ENCODE measurements at places on chromosomes 7 and 10.

GRCh38 chr7:150849204-150849775 is 3.0 kb upstream of the AOC1 start:
- DNase-seq = no peak

DNA sequence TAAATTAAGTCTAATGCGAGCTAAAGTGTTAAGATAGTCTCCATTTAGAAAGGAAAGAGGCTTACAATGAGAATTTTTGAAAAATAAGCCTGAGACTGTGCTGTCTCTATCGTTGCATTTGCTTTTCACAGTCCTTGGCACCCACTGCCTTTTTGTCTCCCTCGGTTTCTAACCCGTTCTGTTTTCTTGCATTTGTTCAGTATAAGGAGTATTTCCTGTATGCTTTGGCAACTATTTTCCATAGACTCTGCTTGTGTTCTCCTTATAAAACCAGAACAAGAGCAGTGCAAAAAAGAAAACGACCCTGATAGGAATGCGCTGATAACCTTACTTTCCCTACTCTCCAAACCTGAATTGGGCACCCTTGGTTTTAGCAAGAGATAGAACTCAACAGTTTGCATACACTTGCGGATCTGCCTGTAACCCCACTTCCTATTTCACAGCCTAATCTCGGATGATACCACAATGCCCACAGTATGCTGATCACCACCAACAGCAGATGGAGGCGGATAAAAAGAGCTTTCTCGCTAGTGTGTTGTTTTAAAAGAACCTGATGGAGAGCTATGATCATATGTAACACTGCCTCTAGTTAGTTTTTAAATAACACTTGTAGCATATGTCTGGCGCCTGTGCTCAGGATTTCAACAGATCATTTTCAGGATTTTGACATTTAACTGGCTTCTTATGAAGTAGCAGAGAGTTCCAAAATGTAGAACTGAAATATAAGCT is 1.6 kb upstream of the ARHGAP12 start:
- DNase-seq = no peak

- DNase-seq = peak; percentile 7
Observed at GRCh38 chr7:88566162-88566729, 193.3 kb upstream of the ZNF804B start.

DNA sequence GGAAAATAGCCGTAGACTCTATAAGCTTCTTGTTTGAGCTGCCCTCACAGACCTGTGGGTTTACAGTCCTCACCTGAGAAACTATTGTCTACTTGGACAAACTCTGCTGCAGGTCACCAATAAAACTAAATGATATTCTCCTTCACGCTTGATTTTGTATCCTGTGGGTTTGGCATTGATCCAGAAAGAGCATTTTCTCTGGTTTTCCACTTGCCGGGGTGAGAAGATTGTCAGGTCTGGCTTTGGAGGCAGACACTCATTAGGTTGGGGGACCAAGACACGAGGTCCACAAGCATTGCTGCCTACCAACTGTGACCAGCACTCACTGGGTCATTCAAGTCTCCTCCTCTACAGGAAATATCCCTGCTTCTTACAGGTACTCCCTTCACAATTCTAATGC is 68.5 kb downstream of the CDC14C start:
- no peak for DNase-seq

DNA sequence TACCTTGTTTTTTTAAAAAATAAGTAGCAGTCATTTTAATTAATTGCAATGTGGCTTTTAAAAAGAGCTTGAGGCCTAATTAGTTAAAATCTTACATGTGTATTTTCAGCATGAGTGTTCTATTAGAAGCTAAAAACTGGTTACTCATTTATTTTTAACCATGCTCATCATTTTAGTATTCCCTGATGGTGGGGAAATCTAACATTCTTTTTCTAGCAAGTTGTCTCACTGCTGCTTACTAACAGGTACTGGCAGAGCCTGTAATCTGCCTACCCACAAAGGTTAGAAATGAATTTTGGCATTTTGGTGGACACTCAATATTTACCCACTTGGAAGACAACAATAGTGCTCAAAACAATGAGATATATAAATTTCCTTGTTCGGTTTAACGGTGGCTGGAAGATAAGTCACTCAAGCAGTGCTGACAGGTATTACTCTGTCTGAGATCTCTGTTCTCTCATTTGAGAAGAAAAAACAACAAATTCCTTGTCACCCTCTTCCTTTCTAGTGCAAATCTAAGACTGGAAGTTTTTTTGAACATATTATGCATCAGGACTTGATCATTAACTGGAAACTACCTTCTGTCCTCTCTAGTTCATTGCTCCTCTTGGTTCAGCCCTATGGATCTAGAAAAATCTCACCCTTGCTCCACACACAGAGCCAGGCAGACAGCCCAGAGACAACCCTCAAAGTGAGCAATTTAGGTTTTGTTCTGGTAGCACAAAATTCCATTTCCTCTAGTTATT is 83.3 kb downstream of the VWDE start:
- no peak for DNase-seq

GRCh38 chr7:135929722-135930141 is 47.4 kb downstream of the MTPN start:
- DNase-seq = no peak

DNA sequence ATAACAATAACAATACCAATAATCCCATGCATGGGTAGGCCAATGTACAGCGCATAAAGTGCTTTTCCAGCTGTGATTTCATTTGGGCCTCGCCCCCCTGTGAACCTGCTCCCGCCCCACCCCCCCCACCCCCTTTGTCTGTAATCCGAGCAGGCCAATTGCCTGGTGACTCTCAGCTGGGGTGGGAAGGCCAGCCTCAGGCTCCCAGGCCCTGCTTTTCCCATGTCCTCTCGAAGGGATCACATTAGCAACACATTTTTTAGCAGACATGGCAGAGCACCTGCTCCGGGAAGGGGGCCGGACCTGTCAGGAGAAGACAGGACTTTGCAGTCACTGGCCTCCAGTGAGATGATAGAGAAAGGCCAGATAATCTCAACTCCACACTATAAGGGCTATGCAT is 439.3 kb downstream of the RPS24 start:
- peak; percentile 81 for DNase-seq

DNA sequence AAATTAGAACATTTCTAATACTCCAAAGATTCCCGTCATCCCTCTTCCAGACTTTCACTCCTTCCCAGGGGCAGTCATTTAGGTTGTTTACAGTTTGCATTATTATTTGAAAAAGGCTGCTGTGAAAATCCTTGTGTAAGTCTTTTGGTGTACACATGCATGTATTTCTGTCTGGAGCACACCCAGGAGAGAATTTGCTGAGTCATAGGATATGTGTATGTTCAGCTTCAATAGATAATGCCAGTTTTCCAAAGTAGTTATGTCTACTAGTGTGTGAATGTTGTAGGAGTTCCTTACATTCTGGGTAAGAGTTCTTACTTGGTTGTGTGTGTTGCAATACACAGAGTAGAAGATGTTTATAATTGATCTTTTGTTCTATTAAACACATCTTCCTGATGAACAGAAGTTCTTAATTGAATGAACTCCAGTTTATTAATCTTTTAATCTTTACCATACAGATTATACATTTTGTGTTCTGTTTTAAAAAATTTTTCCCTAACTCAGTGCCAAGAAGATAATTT is 25.3 kb downstream of the CROT start:
- DNase-seq = no peak

GRCh38 chr10:124532106-124532641 is 70.6 kb downstream of the LHPP start:
- DNase-seq = peak; percentile 93

GRCh38 chr7:134789967-134790685 is 10.7 kb downstream of the CALD1 start:
- DNase-seq = no peak

- DNase-seq = peak; percentile 67
Observed at GRCh38 chr10:93541402-93542357, 24.8 kb upstream of the FFAR4 start.

- no peak for DNase-seq
Observed at GRCh38 chr10:17425584-17426262, 28.7 kb downstream of the ST8SIA6 start.

DNA sequence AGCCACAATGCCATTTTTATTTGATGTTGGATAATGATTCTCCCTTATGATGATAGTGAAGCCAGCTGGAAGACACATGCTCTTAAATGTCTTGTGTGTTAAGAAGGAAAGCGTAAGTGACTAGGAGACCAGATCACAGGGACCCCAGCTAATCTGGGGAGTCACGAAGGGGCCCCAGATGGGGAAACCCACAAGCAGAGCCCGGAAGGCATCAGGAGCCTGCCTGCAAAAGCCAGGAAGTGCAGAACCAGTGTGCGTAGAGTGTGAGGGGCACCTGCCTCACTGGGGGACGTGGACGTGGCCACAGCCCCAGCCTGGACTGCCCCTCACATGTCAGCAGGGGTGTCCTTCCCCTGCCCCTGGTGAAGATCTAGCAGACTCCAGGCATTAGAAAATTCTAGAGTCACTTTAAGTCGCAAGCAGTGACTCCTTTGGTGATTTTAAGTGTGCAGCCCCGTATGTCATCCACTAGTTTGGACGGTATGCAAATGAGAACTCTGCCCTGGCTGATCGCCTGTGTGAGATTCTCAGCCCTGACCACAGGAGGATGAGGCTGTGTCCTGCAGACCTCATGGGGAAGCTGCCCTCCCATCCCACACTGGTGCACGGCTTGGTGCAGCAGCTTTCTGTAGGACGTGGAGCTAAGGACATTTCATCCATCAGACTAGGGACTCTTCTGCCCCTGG is 243.0 kb downstream of the WDR37 start:
- no peak for DNase-seq

GRCh38 chr7:111678986-111679385 is 116.7 kb upstream of the IMMP2L start:
- no peak for DNase-seq

- DNase-seq = no peak
Observed at GRCh38 chr10:50512743-50513416, 110.9 kb downstream of the SGMS1 start.

GRCh38 chr7:132553031-132553430 is 23.2 kb downstream of the PLXNA4 start:
- no peak for DNase-seq

DNA sequence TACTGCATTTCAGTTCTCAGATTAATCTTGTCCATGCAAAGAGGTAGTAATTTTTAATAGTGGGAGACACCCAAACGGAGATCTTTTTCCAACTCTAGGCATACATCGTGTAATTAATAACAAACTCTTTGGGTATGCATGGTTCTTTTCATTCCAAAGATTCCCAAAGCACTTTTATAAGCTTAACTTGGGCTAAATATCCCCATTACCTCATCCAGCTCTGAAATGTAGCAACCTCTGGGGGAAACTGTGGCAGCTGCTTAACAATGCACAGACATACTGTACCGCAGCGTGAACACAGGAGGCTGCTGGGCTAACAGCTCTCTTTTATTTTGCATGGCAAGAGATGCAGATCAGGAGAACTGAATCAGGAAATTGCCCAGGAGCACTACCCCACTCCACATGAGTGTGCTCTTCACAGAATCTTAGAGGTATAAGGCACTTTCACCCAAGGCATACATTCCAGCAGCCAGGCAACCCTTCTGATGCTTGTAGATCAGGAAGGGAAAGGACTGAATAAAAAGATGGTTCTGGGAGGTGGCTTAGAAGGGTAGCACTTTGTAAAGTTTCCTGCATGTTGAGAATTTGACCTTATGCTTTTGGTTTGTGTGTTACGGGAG is 114.4 kb upstream of the GLI3 start:
- DNase-seq = no peak

DNA sequence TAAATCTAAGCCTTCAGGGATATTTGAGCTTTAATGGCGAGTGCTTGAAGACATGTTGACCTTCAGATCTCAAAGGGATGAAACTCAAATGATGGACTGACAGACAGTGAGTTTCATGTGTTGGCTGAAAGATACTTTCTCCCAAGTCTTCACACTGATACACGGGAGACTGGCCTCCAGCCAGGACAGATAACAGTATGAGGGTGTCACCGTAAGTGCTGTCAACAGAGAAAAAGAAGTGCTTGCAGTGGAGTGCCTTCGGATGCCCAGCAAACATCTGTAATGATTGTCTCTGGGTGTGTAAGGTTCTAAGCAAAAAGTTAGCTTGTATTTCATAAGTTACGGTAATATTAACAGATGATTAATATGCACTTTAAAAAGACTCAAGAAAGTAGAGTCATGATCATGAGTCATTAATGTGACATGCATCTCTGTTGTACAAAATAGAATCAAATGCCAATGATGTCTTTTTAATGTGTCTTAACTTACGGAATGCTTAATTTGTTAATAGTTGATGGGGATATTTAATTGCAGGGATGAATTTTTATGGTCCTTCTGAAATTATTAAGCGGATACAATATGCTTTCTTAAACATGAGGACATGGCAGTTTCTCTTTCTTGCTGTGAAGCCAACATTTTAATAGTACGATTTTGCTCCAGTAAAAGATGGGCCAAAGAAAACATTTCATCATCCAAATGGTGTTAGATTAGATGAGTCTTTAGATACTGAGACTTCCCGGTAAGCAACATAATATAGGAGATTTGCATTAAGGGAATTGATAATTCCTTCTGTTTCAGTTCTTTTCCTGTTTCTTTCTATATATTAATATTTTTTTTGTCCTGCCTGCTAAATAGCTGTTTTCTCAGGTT is 292.5 kb downstream of the GALNT17 start:
- no peak for DNase-seq

DNA sequence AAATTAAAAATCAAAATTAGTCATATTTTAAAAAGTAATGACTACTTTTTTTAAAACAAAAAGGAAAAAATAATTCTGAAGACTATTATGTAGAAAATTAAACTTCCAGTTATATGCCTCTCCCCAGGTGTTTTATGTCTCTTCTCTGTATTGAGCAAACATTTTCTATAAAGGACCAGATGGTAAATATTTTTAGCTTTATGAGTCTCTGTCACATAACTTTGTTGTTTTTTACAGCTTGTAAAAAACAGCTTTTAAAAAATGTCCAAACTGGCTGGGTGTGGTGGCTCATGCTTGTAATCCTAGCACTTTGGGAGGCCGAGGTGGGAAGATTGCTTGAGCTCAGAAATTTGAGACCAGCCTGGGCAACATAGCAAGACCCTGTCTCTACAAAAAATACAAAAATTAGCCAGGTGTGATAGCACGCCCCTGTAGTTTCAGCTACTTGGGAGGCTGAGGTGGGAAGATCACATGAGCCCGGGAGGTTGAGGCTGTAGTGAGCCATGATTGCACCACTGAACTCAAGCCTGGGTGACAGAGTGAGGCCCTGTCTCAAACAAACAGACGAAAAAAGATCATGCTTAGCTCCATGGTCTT is 23.5 kb downstream of the GARS1 start:
- DNase-seq = no peak

DNA sequence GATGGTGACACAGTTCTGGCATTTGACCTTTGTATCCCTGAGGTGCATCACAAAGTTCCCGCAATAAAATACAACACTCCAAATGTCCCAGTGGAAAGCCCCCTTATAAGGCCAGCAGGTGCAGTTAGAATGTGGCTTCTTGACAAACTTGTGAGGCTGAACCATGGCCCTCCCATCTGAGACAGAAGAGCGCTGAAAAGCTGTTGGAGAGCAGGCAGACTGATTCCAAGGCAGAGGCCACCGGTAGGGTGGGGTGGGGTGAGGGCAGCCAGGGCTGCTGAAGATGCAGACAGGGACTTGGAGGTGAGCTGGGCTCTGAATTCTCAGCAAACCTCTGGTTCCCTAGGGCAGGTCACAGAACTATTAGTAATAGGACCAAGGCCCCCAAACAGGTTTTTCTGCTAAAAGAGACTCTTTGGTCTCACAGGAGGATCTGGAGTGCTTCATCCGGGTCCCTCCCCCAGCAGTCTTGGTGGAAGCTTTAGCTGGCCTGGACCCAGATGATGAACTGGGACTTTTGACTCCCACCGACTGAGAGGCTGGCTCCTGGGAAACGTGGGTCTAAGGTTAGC is 15.6 kb upstream of the CHST3 start:
- DNase-seq = no peak

- DNase-seq = peak; percentile 30
Observed at GRCh38 chr7:74066626-74067025, 17.0 kb upstream of the LIMK1 start.

- DNase-seq = no peak
Observed at GRCh38 chr7:13984831-13985685, 4.4 kb downstream of the ETV1 start.
